HS-27A (cell line): ENCODE measurements at places on chromosomes 3 and 15.

DNA sequence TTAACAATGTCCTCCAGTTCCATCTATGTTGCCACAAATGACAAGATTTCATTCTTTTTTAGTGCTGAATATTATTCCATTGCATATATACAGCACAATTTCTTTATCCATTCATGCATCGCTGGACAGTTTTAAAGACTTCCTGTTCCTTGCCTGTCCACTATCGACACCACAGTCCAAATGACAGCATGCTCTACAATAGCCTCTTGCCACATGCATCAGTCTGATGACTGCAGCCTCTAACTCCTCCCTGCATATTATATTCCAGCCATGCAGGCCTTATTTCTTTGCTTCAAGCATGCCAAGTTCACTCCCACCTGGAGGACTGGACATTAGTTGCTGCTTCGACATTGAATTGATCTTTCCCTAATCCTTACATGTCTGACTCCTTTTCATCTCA, 306.2 kb downstream of the FOXP1 start:
- no peak for DNase-seq

GRCh38 chr15:44501768-44502366, 35.1 kb upstream of the EIF3J start:
- DNase-seq: no peak

DNA sequence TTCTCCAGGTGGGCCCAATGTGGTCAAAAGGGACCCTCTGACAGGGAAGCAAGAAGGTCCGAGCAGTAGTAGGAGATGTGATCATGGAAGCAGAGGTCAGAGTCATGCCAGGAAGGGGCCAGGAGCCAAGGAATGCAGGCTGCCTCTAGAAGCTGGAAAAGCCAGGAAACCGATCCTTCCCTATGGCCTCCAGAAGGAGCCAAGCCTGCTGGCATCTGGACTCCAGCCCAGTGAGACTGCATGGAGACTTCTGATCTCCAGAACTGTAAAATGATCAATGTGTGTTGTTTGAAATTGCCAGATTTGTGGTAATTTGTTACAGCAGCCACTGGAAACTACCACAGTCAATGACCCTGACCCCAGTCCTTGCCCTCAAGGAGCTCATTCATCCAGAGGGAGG, 56.8 kb upstream of the SPATA12 start:
- no peak for DNase-seq

DNA sequence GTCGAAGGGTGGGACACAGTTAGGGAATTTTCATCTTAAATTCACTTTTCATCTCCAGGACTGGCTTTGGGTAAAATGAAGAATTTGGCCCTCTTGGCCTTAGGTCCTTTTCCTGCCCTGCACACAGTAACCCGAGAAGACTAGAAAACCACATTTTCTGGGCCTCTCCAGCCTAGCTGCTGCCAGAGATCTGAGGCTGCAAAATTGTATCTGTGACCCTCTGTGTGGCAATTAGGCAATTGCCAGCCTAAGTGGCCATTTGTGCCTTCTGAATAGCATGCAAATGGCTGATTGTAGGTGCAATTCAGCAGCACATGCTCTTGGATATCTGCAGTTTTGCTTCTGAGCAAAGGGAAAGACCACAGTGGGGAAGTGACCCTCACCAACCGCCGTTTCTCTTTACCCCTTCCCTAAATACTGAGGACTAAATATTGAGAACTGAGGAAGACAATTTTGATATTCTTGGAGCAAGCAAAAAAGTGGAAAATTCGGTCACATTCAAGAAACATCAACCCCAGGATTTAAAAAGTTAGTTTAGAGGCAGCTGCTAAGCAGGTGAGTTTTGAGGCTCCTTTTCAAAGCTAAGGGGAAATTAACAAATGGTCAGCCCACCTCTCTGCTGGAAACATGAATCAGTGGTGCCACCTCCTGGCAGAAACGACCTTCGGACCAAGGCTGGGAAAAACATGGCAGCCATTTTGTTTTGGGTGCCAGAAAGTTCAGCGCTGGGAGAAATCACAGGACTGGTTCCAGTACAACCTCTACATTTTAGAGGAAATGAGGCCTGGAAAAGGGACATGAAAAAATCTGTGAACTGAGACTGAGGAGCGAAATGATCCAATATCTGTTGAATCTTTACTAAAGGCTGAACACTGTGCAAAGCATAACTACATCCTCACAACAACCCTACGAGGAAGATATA, 56.6 kb upstream of the PRTG start:
- no peak for DNase-seq

DNA sequence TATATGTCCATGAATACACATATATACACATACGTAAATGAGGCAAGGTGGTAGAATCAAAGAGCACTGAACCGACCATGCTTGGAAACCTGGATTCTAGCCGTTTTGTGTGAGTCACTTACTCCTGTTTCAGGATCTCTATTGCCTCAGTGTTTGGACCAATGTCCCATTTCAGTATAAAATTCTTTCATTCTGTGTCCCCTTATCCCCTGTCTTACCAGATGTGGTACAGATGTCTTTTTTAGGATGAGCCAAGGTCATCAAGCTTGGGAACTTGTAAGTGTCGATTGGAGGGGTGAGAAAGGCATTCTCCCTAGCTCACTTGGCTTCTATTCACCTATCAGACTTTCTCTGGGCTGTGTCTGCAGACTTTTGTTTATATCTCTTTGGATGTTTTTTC, 139.9 kb upstream of the CHL1 start:
- DNase-seq: no peak
